ENCODE measurements at places on chromosomes 5 and 9.

- no peak for DNase-seq
These were observed 61.2 kb downstream of the IRX2 start for GRCh38 chr5:2690293-2690692.

GRCh38 chr5:131265311-131265803 is 1.5 kb downstream of the CDC42SE2 start:
- DNase-seq: no peak

- no peak for DNase-seq
These were observed 48.8 kb downstream of the SLC1A3 start for GRCh38 chr5:36655161-36655560.

- no peak for DNase-seq
These were observed 282.9 kb downstream of the NR3C1 start for GRCh38 chr5:143120460-143121134.

DNA sequence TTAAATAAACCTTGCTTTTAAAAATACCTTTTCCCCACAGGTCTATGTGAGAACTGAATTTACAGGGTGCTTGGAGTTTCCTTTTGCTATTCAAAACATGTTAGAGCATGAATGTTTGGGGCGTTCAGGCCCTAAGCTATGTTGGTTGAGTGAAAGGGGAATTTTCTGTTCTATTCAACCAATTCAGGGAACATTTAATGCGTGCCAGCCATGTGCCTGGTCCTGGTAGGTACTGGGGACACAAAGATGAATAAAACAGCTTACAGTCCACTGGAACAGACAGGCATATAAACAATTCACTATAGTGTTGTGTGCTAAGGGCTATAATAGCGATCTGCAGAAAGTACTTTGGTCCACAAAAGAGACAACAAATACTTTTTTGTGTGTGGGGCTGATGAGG is 108.5 kb downstream of the ZSWIM6 start:
- no peak for DNase-seq

GRCh38 chr9:75382126-75382525 is 293.8 kb downstream of the OSTF1 start:
- DNase-seq: no peak

DNA sequence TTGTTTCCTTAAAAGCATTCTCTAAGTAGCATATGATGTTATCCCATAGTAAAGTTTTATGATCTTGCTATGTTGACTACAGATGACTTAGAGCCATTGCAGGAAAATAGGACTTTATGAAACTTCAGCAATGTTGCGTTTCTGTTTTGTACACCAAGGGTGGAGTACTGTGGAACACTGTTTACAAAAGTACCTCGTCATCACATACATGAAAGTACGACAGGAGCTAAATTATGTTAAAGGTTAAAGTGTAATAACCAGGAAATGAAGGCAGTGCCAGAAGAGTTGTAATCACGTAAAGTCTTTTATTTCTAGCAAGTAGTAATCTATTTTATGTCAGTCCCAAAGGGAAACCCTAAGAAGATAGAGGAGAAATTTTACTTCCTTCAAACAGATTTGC is 50.9 kb downstream of the C9orf85 start:
- DNase-seq: no peak

- DNase-seq: no peak
These were observed 55.6 kb downstream of the CAMSAP1 start for GRCh38 chr9:135851748-135852147.

DNA sequence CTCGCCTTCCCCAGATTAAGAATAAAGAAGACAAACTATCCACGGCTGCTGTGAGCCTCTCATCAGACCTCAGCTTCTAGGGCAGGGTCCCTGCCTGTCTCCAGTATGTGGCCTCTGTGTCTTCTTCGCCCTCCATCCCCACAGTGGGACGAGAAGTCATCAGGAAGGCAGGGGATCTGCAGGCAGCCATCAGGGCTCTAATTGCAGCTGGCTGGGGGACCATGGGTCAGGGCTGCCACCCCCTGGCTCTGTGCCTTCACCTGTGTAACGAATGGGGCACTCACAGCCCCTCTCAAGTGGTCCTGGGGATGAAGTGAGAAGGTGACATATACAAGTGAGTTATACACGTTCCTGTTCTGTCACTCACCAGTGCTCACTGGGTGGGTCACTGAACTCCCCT is 139.8 kb downstream of the KCNIP1 start:
- DNase-seq: no peak

DNA sequence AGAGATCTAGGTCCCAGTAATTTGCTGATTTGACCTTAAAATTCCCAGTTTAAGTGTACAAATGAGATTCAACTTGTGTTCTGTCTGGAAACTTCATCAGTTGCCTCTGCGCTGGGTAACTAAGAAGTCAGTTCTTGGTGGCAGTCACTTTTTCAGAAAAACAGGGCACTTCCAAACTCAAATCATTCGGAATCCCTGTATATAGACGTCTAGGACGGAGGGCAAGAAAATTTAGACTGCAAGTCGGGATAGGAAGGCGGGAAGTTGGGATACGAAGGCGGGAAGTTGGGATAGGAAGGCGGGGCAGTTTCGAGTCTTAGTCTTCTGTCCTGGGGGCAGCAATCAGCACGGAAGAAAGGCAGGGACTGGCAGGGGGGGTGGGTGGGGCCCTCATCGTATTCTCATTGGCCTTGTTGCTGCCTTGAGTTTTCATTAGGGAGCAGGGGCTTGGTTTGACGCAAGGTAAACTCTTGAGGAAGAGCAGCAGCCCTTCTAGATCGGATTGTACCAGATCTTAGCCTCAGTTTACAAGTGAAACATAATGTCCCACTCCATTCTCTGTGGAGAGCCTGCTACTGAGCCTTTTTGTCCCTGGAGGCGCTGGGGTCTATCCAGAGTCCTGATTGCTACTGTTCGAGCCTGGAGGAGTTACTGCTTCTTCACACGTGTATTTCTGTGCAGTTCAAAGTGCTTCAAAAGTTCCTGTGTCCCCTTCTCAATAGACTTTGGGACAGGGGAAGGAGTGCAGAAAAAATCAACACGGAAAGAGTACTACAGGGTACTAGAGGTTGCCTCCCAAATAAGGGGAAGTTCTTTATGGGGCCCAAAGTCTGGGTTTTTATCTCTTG is 2.7 kb upstream of the PURA start:
- DNase-seq: peak; percentile 6

DNA sequence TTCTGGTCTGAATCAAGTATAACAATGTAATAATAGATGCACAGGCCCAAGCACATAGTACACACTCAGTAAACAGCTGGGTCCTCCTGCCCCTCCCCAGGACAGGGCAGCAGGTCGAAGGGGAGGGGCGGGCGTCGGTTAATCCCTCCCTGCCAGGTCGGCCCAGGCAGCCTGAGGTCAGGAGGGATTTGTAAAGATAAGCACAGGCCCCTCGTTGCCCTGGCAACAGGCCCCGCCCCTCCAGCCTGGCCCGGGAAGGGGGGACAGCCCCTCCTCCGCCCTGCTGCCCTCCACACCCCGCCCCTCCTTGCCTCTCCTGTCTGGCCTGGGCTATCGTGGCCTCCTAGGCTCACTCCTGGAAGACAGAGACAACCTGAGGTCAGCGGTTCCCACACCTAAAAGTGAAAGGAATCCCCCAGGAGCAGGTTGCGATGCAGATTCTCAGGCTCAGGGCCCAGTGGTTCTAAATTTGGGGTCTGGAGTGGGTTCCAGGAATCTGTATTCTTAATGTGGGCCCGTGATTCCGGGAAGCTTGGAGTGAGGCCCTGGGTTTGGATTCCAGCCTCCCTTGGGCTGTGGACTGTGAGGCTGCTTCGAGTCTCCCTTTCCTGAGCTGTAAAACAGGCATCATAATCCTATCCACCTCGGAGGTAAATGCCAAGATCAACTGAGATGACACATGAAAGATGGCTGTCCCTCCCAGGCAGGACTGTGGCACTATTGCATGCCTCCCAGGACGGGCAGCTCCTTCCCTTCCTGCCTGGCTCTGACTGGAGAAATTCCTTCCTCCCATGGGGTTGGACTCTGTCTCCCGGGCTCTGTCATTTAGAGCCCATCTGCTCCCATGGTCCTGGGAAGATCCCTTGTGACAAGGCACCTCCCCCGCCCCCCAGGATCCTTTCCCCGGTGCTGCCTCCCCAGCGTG is 4.4 kb downstream of the CRB2 start:
- peak; percentile 86 for DNase-seq

DNA sequence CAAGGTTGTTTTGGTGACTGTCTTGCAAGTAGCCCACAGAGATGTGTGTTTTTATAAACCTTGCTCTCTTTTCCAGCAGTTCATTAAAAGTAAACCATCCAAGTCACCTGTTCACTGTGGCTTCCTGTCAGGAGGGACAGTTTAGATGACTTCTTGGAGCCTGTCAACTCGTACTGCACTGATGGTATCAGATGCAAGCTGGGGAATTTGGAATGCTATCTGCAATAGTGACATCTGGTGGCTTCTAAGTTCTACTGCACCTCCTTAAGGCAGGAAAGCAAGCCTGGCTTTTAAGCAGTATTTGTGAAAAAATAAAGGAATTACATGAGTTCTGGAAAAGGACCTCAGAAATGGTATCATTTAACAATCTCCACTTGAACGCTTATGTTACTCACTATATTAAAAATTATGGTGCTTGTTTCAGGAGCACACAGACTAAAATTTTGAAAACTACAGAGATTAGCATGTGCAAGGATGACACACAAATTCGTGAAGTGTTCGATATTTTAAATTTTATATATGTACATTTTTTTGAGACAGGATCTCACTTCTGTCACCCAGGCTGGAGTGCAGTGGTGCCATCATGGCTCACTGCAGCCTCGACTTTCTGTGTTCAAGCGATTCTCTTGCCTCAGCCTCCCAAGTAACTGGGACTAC is 164.0 kb downstream of the TTC39B start:
- DNase-seq: peak; percentile 9

- DNase-seq: no peak
These were observed 6.3 kb downstream of the EDIL3 start for GRCh38 chr5:84378420-84378819.

DNA sequence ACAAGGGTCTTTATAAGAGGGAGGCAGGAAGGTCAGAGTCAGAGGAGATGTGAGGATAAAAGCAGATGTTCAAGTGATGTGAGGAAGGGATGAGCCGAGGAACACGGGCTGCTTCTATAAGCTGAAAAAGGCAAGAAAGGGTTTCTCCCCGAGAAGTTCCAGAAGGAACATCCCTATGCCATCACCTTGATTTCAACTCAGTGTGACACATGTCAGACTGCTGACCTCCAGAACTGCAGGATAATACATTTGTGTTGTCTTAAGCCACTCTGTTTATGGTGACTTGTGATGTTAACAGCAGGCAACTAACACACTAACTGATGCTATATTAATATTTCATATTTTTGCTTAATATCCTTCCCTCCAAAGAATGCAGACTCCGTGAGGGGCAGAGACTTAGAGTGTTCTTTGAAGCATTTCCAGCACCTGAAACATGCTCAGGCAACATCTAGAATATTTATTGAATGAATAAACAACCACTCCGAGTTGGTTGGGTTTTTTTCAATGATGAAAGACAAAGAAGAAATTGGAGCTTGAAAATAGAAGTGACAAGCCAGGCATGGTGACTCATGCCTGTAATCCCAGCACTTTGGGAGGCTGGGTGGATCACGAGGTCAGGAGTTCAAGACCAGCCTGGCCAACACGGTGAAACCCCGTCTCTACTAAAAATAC is 77.6 kb upstream of the ADRA1B start:
- DNase-seq: no peak

- no peak for DNase-seq
These were observed 779 bp downstream of the FAM13B start for GRCh38 chr5:138032028-138032571.

- DNase-seq: no peak
These were observed 55.4 kb upstream of the TBC1D2 start for GRCh38 chr9:98310752-98311392.

DNA sequence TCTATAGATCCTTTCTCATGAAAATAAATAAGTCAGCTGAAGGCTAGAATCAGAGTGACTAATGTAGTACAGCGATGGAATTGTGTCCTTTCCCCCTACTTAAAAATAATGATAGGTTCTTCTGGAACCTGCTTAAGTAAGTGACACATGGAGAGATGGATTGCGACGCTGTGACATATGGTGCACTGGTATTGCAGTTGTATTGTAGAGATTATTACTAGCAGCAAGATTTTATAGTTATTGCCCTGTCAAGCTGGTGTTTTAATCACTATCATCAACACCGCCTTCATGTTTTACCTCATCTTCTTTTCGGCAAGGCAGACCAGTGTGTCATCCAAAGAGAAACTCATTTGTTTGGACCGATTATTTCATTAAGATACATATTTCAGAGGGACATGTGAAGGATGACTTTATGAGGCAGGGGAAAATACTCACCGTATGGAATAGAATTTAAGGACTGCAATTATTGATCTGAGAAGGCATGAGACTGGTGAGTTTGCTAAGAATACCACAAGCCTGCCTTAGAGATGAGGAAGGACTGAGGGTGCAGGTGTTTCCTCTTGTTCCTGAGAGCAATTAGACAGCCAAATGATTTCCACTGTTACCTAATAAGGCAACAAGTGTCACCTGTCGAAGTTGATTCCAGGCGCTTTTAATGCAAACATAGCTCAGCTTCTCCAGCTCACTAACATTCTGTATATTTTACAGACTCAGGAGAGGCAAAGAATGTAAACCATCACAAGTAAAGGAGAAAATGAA is 1855.5 kb downstream of the MAT2B start:
- no peak for DNase-seq

DNA sequence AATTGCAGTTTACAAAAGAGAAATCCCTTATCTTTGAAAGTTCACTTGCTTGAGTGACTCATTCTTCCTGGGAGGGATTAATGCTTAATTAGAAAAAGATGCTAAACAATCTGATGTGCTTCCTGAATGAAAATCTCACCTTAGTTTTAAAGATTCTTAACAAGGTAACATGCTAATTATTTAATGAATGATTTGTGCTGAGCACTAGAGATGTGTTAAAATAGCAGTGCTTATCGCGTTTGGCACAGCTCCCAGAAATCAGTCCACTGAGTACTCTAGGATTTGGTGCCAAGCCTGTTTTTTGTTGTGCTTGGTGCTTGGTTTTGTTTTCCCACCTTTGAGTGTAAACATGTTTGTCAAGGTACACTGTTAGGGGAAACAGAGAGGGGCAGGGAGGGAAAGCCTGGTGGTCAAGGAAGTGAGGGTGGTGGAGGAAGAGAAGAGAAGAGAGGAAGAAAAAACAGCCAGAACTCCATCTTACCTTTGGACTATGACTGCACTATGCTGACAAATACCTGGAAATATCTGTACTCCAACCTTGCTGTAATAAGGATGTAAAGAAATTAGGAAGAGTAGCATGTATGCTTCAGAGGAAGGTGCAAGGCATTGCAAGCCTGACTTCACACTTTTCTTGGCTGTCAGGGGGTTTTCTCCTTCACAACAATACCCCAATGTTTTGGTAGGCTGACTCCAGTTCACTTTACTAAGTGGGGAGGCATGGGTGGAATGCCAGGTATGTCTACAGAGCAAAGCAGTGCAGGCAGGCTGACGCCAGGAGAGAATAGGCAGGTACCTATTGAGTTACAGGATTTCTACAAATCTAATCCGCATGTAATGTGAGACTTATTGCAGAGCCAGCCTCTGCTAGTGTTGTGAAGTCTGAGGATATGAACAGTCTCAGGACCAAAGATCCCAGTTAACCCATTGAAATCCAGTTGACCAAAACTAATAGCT is 157.2 kb upstream of the ISL1 start:
- no peak for DNase-seq
